ENCODE measurements at places on chromosomes 16 and 17.

- DNase-seq: no peak
These were observed 14.9 kb upstream of the STAT3 start for GRCh38 chr17:42403150-42403549.

GRCh38 chr17:66459811-66460270 is 157.4 kb downstream of the PRKCA start:
- no peak for DNase-seq

- DNase-seq: peak; percentile 45
These were observed 3.6 kb downstream of the ZNF267 start for GRCh38 chr16:31876951-31877828.

GRCh38 chr17:66415366-66416206 is 113.2 kb downstream of the PRKCA start:
- DNase-seq: no peak

DNA sequence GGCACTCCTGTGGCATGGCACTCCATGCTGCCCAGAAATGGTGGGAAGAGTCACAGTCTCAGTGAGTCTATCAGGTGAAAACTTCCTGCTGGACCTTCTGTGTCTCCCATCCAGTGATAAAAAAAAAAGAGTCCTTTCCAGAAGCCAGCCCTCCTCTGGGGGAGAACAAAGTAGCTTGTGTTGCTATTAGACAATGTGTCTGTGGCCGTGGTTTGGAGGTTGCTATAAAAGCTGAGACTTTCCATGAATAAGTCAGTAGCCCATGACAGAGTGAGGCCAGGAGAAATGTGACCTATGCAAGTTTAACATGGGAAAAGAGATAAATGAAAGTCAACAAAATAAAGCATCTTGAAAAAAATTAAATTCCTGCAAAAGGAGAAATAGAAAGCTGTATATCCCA is 250.7 kb upstream of the MON1B start:
- no peak for DNase-seq

- peak; percentile 79 for DNase-seq
These were observed 76.0 kb downstream of the ABCC1 start for GRCh38 chr16:16025214-16025968.

GRCh38 chr16:83310816-83311215 is 497.0 kb upstream of the HSBP1 start:
- no peak for DNase-seq

DNA sequence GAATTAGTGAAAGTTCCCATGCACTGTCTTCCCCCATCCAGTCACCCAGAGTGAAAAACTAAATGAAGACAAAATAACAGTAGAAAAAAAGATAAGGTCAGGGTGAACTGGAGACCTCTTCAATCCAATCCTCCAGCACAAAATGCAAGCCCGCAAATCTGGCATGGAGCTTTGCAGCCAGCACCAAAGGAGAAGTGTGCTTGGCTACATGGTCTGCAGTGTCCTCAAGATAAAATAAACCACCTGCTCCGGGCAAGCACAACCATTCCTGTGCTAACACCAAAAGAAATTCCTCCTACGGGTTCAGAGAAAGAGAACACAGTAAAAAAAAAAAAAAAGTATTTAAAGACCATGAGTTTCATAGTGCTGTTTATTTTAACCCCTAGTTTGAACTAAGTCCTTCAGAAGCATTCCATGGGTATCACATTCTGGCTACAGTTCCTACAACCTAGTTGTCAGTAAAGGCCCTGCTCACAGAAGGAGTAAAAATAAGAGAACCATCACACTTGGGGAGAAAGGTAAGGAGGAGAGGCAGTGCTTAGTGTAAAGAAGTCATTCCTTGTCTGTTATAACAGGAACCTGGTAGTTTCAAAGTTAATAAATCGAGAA is 109.1 kb downstream of the GAS7 start:
- DNase-seq: no peak

DNA sequence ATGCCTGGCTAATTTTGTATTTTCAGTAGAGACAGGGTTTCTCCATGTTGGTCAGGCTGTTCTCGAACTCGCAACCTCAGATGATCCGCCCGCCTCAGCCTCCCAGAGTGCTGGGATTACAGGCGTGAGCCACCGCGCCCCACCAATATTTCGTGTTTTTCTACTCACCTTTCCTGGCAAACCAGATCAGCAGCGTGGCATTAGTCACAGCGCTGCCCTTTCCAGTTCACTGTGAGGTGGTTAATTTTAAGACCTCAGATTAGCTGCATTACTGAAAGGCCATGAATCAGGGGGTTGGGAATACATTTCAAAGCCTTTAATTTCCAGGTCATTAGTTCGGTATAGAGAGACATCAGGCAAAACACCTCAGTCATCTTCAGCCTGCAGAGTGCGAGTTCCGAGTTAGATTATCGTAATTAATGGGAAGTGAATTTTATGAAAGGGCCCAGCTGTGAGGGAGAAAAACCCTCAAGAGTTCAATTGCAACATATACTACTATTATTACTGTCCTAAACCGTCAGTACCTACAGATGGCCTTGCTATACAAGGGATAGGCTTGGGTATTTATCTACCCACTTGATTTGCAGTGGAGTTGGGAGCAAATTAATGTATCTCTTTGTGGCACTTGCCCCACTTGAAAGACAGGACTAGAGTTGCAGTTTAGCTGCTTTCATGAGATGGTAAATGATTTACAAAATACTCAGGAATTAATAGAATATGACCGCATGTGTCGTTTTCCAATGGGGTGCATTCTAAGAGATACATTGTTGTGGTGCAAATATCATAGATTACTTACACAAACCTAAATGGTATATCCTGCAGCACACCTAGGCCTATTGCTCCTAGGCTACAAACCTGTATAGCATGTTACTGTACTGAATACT is 2.1 kb upstream of the USP32 start:
- no peak for DNase-seq

- DNase-seq: no peak
These were observed 175.2 kb downstream of the CPPED1 start for GRCh38 chr16:12628536-12628935.

DNA sequence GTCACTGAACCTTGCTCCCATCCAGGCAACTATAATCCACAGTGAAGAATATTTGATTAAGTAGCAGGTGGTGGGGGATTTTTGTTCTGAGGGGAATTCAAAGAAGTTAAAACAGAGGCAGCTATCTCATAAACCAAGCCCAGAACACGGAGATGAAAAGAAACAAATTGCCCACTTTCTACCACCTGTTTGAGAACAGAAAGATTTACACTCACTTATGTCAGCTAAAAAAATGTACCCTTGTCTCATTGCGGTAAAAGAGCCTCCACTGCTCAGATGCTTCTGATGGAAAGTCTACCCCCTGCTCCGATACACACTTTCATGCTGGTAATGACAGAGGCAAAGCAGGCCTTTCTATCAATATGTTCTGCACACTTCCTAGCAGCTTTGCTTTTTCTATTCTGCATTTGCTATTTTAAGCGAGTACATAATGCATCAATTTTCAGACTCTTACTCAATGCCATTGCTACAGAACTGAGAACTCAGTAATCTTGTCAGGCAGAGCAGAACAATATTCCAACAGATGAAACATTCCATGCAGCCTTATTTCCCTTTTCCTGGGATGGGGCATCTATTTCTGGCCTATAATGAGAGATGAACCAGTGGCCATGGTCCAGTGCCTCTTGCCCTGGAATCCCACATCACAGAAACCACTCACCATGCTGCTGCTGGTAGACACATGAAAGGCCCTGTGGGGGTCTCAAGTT is 29.0 kb downstream of the CDK5R1 start:
- no peak for DNase-seq

GRCh38 chr16:77014441-77014840 is 176.5 kb upstream of the MON1B start:
- DNase-seq: no peak

GRCh38 chr17:43354371-43354770 is 44.4 kb upstream of the ARL4D start:
- no peak for DNase-seq

GRCh38 chr17:290121-290521 is 62.5 kb downstream of the RPH3AL start:
- DNase-seq: no peak

DNA sequence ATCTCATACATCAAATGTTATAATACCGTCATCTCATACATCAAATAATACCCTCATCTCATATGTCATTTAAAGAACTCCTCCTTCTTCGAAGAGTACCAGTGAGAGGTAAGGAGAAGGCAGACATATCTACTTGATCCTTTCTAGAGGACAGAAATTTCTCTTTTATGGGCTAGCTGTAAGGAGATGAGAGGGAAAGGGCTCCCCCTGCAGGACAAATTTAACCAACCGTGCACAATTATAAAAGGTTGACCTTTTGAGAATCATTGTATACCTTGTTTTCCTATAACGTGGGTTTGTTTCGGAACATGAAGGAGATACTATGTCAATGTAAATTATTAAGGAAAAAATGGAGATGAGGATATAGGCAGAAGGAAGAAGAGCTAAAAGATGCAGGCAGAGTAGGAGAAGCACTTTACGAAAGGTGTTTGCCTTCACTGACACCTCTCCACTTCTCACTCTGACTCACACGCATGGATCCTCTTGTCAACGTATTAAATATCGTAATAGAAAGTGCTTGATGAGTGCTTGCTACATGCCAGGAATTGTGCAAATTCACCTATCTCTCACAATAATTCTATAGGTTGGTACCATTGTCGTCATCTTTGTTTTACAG is 465.9 kb upstream of the ERCC4 start:
- peak; percentile 1 for DNase-seq

DNA sequence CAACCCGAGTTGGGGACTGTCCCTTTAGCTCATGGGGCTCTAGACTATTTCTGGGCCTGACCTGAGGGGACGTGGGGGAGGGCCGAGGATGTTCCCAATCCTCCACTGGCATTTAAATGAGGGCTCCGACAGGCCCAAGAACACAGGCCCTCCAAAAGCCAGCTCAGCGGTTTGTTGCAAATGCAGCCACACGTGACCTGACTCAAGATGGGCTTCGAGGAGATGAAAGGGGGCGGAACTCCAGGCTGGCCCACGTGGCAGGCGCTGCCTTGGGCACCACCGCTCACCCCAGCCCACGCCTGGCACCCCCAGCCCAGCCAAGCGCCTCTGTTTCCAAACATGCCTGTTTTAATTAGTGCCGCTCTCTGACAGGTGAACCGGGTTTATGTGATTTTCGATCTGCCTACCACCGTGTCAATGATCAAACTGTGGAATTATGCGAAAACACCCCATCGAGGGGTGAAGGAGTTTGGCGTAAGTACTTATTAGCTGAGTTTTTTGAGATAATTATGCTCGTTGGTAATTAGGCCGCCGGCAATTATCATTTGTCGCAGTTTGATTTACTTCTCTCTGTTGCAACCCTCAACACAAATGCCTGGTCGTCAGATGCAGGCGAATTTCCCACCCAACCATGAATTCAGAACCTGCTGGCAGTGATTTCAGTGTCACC is 226.7 kb downstream of the KATNIP start:
- DNase-seq: no peak

- no peak for DNase-seq
These were observed 6.4 kb upstream of the PRSS21 start for GRCh38 chr16:2810651-2811050.

GRCh38 chr16:87644596-87644995 is 42.3 kb downstream of the JPH3 start:
- DNase-seq: no peak

- DNase-seq: no peak
These were observed 15.7 kb upstream of the RNF213 start for GRCh38 chr17:80244871-80245509.

- DNase-seq: peak; percentile 85
These were observed at the start of gene RPTOR for GRCh38 chr17:80544655-80545498. Gene RPTOR, plus strand, starts transcription at chr17:80544838. Its CDS starts 792 bp downstream, at chr17:80545630.
